ENCODE measurements at places on chromosomes 2 and 18. TPM values are rescaled to one million over a fixed set of nuclear protein-coding genes. Genes with fewer than 3 reads are reported as not detected.
A peak's percentile ranks its signal among the peaks of the same experiment; 100 is the strongest.

The DOCK10 gene
- total RNA-seq: 186 TPM

DNA sequence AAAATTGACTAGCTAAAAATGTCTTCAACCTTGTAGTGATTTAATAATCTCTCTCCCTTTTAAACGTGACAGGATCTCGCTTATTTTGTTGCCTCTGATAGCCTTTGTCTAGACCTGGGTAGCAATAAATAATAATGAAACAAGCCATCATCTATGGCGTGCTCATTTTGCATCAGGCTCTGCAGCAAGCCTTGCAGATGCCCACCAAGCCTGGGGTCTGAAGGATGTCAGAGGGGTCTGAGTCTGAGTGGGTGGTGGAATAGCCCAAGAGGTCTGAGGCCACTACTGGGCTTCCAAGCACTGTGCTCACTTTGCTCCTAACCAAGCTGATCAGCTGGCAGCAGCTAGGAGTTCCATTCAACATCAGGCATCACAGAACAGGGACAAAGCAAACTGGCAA is 109.4 kb downstream of the GYPC start:
- no peak overlapping the region for H3K27ac ChIP-seq
- no peaks in the 10 kb centered on the region for H3K36me3 ChIP-seq
- H3K27me3 ChIP-seq: no peaks in the 10 kb centered on the region
- H3K4me3 ChIP-seq: no peak overlapping the region
- peaks cover 46% of the 10 kb centered on the region for H3K4me1 ChIP-seq

DNA sequence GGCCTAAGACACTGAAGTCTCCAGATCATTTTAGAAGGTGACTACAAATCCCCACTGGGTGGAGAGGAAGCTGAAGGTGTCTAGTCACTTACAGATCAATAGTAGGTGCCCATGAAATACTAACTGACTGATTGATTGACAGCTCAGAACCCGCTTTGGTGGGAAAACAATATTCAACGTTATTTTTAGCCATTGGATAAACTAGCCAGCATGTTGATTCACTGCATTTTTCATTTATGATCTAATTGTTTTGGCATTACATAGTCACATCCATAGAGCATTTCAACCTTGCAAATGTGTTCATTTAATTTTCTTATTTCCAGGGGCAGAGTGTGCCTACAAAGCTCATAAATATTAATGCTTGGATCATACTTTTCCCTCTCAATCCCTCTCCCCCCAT is 162.3 kb downstream of the MREG start:
- DNase-seq: no peak
- no peak overlapping the region for H3K27ac ChIP-seq
- H3K4me3 ChIP-seq: no peak overlapping the region
- no peaks in the 10 kb centered on the region for H3K4me1 ChIP-seq
- H3K36me3 ChIP-seq: no peaks in the 10 kb centered on the region
- no peaks in the 10 kb centered on the region for H3K27me3 ChIP-seq

GRCh38 chr2:143150287-143150686 is 21.1 kb downstream of the ARHGAP15 start:
- H3K27me3 ChIP-seq: no peaks in the 10 kb centered on the region
- no peak overlapping the region for H3K4me3 ChIP-seq
- H3K4me1 ChIP-seq: peaks cover 93% of the 10 kb centered on the region
- peak overlapping the region; percentile 45 for H3K27ac ChIP-seq
- no peaks in the 10 kb centered on the region for H3K36me3 ChIP-seq

- no peak overlapping the region for H3K4me3 ChIP-seq
- no peaks in the 10 kb centered on the region for H3K36me3 ChIP-seq
- peaks cover 93% of the 10 kb centered on the region for H3K4me1 ChIP-seq
- DNase-seq: no peak
Observed at GRCh38 chr18:9153256-9153655, 16.7 kb downstream of the ANKRD12 start.

The BOLL gene
- not detected for total RNA-seq

DNA sequence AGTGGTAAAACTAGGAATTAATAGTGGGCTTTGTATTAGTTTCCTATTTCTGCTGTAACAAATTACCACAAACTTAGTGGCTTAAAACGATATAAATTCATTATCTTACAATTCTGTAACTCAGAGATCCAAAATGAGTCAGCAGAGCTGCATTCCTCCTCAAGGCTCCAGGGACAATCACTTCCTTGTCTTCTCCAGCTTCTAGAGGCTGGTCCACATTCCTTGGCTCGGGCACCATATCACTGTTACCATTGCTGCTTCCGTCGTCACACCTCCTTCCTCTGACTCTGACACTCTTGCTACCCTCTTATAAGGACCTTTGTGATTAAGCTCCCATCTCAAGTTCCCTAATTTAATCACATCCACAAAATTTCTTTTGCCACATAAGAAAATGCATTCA is 567.8 kb upstream of the KLHL29 start:
- no peak overlapping the region for H3K27ac ChIP-seq
- H3K27me3 ChIP-seq: no peaks in the 10 kb centered on the region
- DNase-seq: no peak
- no peaks in the 10 kb centered on the region for H3K4me1 ChIP-seq
- no peaks in the 10 kb centered on the region for H3K36me3 ChIP-seq

- no peaks in the 10 kb centered on the region for H3K27me3 ChIP-seq
- no peak overlapping the region for H3K4me3 ChIP-seq
- H3K36me3 ChIP-seq: no peaks in the 10 kb centered on the region
- no peak for DNase-seq
Observed at GRCh38 chr2:145801210-145801609, 1281.3 kb upstream of the ZEB2 start.

The GAREM2 gene
- total RNA-seq: 3.2 TPM

The HRH4 gene
- 1.1 TPM for total RNA-seq

DNA sequence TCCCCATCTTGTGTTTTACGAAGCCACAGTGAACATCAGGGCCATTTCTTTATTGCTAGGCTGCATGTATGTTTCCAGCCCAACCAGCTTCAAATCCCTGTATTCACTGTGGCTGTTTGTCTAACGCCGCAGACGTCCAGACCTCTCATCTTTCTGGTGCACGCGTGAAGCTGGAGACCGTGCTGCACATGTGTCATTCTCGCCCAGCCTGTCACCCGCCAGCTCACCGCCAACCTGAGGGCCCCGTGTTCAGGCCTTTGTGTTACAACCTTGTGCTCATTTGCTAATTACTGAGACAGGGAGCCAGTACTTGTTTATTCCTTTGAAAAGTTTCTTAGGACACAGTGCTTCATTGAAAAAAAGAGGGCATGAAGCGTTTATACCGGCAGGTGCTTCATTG is 21.4 kb downstream of the SALL3 start:
- H3K27ac ChIP-seq: no peak overlapping the region
- no peaks in the 10 kb centered on the region for H3K27me3 ChIP-seq
- no peak for DNase-seq
- no peaks in the 10 kb centered on the region for H3K36me3 ChIP-seq
- H3K4me1 ChIP-seq: no peaks in the 10 kb centered on the region
- H3K4me3 ChIP-seq: no peak overlapping the region

GRCh38 chr2:144470816-144471215 is 49.1 kb downstream of the ZEB2 start:
- H3K36me3 ChIP-seq: no peaks in the 10 kb centered on the region
- H3K27ac ChIP-seq: no peak overlapping the region
- no peaks in the 10 kb centered on the region for H3K27me3 ChIP-seq
- DNase-seq: no peak

All from CD4-positive, alpha-beta memory T cell (primary cell).